ENCODE measurements at places on chromosomes 13 and 19.

- peak; percentile 82 for DNase-seq
Observed at GRCh38 chr19:46265217-46265828, 31.5 kb upstream of the HIF3A start.

GRCh38 chr13:99605420-99606323 lies 104.4 kb downstream of the TM9SF2 start:
- peak; percentile 76 for DNase-seq

- DNase-seq: no peak
Observed at GRCh38 chr13:110183910-110184309, 123.0 kb downstream of the COL4A1 start.

- DNase-seq: no peak
Observed at GRCh38 chr19:3642987-3643673, 16.5 kb upstream of the CACTIN start.

DNA sequence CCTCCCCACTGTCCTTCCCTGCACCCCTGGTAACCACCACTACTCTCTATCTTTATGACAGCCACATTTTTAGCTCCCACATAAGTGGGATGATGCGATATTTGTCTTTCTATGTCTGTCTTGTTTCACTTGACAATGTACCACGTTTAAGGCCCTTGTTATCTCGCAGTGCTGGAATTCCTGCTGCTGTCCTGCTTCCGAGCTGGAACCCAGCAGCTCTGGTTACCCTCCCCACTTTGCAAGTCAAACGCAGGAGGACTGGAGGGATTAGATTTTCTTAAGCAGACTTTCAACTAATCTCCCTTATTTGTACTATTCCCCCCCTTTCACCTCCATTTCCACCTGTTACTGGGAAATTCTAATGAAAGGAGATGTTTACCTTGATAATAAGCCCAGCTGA lies 59.1 kb upstream of the PDX1 start:
- DNase-seq: no peak

DNA sequence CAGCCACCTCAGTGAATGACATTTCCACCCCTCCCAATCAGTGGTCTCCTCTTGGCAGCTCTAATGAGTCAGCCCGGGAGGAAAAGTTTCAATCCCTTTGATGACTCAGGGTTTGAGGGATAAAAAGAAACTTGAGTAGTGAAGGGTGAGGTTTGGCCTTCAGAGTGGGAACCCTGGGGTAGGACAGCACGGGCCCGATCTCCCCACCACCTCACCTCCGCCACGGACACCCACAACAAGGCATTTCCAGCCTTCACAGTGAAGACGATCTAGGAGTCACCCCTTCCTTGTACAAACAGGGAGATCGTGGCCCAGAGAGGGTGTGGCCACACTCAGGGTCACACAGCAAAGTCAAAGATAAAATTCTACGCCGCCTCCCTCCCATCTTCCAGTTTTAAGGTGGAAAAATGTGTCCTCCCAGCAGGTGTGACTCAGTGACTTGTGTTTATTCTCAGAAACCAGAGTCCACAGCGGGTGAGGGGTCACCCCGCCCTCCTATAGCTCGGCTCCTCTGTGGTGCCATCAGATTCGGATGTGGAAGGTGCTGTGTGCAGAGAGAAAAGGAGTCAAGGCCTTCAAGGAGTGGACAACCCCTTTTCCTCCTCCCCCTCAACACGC lies 12.3 kb downstream of the CIB3 start:
- DNase-seq: no peak

DNA sequence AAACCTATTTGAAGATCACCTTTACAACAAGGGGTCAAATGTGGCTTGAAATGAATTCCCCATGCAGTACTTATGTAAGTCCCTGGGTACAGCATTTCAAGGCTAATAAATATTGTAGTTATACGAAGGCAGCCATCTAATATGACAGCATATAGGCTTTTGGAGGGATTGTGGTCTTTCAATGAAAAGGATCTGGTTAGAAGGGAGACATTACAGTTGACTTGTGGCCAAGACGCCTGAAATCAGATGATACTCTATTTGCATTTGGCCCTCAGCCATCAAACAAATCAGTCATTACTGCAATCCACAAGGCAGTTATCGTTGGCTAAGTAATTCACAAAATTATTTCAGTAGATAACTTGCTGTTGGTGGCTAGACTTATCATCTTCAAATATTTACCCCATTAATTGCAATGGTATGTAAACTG lies 242.7 kb downstream of the DCLK1 start:
- no peak for DNase-seq

All from midbrain (tissue), 1 donor.